ENCODE measurements at places on chromosomes 11 and 22. TPM values are rescaled to one million over a fixed set of nuclear protein-coding genes. Genes with fewer than 3 reads are reported as not detected.

SOX6 gene
- 46.4 TPM for total RNA-seq

OR51E1 gene
- total RNA-seq: not detected

RFPL1 gene
- total RNA-seq: 0.63 TPM

APOBEC3A gene
- total RNA-seq: not detected

CTSW gene
- not detected for total RNA-seq
